ENCODE measurements at places on chromosomes 6 and 20. TPM values are rescaled to one million over a fixed set of nuclear protein-coding genes. Genes with fewer than 3 reads are reported as not detected.

DNA sequence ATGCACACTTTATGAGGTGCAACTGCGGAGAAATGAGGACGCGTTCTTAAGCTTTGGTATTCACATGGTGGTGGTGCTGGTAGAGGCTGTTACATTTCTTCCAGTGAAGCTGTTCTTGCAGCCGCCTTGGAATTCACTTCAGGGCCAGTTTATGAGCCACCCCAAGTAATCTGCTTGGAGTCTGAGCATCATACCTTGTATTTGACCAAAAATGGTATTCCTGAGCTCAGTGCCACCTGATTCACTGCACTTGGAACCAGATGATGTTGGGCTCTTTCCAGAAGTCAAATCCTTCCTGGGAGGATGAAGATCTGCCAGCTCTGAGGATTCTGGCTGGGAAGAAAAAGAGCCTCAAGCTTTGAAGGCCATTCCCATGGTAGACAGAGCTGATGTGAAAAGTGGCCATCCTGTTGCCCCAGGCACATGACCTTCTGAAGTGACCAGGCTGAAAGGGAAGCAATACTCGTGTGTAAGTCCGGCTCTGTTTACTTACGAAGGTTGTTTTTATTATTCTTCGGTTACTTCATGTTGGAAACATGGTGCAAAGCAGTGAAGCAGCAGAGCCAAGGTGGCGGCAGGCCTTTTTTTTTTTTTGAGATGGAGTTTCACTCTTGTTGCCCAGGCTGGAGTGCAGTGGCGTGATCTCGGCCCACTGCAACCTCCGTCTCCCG lies 7.7 kb downstream of the MANBAL start:
- peak; percentile 33 for DNase-seq

- no peak for DNase-seq
These were observed 8.2 kb upstream of the TBX18 start for GRCh38 chr6:84772428-84773132.

DNA sequence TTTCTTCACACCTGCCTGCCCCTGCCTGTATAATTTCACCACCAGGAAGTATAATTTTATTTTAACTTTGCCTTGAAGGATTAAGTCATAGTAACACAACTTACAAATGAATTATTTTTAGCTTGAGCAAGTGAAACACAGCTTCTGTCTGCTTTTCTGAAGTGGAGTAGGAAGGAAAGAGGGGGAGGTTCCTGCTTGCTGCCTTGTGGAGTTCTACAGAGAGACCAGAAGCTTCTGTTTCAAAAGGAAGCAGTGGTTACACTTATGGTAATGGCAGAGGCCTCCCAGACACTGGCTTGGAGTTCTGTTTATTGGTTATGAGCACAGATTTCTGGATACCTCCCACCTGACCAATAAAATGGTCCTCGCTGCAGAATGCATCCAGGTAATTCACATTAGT lies 159.6 kb downstream of the TMEM200A start:
- DNase-seq, result no peak

FKBP5 gene
- 69.2 TPM for polyA plus RNA-seq

DNA sequence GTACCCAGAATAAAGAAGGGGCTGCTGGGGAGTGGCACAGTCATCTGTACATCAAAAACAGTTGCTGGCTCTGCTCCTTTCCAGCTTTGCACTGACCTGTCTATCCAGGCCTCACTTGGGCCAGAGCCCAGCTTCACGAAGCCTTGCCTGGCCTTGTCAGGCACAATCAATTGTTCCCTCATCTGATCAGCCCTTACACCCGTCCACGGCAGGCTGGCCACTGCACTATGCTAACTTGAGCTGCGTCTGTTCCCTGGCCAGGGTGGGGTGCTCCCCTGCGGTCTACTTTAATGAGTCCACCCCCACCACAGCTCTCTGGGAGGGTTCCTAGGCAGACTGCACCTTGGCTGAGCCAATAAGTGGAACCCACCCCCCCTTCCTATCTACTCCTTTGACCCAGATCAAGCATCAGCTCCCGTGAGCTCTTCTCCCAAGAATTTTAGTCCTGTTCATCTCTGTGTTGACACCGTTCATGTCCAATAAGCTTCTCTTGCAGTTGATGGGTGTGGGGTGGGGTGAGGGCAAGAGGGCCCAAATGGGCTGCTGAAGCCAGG lies 74.3 kb upstream of the MLN start:
- DNase-seq, result no peak

DNA sequence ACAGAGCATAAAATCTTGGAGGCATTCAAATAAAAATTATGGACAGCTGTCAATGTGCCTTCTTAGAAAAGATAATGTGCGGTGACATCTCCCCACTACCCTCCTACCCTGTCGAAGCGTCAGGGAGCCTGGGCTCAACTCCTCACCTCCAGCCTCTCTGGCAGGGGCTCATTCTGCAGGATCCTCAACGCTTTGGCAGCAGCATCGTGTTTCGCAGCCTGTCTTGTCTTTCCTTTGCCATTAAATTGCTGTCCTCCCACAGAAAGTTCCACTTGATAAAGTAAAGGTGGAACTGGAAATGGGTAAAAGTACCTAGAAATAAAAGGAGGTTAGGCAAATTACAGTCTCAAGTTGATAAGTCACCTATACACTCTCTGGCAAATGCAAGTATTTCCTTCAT lies 36.7 kb downstream of the STAU1 start:
- DNase-seq, result no peak

TGM3 gene
- polyA plus RNA-seq, result 0.20 TPM

DNA sequence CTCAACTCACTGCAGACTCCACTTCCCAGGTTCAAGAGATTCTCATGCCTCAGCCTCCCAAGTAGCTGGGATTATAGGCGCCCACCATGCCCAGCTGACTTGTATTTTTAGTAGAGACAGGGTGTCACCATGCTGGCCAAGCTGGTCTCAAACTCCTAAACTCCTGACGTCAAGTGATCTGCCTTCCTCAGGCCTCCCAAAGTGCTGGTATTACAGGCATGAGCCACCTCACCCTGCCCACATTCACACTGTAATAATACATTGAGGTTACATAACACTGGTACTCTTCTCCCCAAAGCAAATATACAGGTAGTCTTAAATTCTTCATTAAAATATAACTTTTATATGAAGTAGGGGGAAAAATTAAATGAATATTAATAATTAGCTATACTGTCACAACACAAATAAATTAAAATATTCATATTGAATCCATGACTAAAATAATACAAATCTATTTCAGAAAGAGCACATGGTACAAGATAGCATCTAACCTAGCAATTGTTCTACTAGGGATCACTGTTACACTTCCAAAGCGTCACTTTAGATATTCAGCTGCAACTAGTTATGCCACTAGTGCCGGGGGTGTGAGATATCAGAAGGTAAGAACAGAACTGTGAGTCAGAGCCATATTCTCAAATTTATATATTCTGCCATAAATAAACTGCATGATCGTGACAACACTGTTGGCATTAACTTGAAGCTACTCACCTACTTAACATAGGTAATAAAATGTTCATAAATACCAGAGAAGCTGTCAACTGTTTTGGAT lies 169.1 kb upstream of the SHLD1 start:
- no peak for DNase-seq

DNA sequence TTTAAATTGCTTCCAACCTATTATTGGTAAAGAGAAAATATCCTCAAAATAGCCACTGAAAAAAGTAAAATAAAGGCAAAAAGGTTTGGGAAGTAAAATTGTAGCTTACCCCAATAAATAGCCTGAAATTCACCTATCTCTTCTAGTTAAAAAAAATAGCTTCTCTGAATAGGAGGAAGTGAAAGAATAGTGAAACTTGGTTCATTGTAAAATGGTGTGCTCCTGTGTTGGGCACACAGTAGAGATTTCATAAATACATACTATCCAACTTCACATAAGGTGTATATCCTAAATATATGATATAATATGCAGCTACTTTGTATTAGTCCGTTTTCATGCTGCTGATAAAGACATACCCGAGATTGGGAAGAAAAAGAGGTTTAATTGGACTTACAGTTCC lies 45.3 kb downstream of the CDK19 start:
- no peak for DNase-seq

EEF1A2 gene
- polyA plus RNA-seq, result 1.3 TPM

Data from ovary (tissue), 10 donors.